ENCODE measurements at places on chromosomes 6 and 20. TPM values are rescaled to one million over a fixed set of nuclear protein-coding genes. Genes with fewer than 3 reads are reported as not detected.

The MUC22 gene
- total RNA-seq: not detected

The ASCC3 gene
- total RNA-seq: 35.7 TPM

The SIRPA gene
- total RNA-seq: 29.5 TPM

DNA sequence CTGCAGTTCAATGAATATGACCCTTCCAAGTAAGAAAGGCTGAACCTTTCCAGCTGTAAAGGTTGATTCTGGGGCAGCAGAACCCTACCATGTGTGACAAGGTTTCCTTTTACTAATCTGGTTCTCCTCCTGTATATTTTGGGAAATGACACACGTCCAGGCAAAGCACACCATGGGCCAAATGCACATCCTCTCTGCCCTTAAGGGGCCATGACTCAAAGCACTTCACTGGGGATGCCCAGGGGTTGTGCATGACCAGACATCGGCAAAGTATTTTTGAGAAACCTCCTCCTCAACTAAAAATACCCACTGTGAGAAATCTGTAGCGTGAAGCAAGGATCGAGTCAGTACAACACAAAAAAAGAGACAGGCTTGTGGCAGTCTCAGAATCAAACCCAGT is 174.7 kb downstream of the BACH2 start:
- DNase-seq: no peak

DNA sequence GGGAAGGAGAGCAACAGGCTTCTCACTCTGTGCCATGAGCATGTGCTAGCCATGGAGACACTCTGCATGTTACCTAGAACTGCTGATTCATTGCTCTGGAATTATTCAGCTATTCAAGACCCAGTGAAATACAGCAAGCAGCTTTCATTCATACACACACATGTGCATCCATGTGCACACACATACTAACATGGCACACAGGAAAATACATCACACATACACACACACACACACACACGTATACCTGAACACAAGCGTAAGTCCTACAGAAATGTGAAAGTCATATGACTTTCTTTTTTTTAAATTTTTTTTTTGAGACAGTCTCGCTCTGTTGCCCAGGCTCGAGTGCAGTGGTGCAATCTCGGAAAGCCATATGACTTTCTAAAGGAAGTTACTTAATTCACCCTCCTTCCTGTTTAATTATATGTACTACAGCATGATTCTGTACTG is 108.2 kb upstream of the NFATC2 start:
- DNase-seq: no peak

- no peak for DNase-seq
These were observed 6.7 kb downstream of the LGSN start for GRCh38 chr6:63313111-63313510.

DNA sequence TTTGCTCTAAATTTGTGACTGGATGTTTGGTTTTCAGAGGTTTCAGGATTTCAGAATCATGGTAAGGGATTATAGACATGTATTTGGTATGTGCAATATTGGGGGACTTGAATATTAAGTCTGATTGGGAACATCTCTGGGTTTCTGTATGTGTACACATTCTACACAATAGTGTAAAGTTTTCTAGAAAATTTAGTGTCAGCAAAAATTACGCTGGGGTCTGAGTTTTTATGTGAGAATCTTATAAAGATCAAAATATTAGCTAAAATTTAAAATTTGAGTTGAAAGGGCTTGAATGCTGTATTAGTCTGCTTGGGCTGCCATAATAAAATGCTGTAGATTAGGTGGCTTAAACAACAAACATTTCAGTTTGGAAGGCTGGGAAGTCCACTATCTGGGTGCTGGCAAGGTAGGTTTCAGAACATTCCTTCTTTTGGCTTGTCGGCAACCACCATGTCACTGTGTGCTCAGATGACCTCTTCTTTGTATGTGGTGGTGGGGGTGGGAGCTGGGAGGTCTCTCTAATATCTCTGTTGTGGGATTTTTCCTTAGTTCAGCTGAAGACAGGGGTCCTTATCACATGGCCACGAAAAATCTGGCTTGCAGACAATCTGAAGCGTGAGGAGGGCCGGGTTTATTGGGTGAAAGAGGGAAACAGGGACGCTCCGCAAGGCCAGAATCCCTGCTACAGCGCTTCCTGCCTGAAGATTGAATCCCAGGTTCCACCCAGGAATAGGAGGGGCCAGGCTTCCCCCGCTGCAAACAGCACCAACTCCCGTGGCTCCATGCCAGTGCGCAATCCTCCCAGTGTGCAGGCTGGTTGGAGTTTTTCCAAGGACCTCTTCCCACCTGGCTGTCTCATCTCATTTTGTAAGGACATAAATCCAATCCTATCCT is 299.7 kb downstream of the PLCB1 start:
- DNase-seq: no peak

GRCh38 chr6:158020272-158020711 is 38.6 kb downstream of the SYNJ2 start:
- DNase-seq: no peak

DNA sequence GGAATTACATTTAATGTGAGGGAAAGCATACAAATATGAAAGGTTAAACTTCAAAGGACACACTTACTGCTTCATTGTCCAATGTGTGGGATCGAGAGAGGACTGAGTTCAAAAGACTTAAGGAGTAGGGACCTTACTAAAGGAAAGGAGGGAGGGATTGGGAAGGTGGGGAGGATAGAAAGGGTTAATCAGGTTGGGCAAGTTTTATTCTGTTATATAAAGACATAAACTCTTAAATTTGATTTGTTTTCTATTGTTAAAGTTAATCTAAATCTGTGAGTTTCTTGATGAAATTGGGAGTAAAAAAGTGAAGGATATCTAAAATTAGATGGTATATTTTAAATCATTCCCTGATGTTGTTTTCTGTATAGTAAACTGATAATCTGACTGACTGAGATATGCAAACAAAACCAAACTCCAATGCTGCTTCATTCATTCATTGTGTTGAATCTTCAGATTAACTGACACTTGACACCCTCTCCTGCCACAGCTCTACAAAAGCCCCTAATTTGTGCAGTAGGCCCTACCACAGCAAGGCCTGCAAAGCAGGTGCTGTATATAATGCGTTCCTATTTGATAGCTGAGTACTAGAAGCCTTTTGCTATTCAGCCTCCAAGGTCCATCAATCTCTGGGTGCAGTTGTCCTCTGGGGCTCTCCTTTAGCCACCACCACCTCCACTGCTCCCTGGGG is 1.3 kb upstream of the UBE2J1 start:
- DNase-seq: no peak

DNA sequence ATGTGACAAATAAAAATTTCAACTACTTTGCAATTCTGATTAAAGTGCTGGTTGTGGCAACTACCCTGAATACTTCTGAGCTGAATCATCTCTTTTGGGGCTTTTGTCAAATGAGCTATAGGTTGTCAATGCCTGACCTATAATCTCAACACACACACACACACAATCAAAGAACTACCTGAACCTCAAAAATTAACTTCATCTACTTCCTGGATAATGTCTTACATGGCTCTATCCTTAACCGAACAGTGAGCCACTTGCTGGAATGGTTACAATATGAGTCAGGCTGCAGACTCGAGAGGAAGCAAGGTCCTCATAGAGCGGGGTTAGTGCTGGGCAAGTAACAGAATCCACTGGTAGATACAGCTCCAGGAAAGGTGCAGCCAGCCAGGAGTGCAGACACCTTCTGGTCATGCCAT is 70.6 kb upstream of the DST start:
- peak; percentile 35 for DNase-seq

- DNase-seq: no peak
These were observed 90.3 kb downstream of the ARHGAP18 start for GRCh38 chr6:129619579-129620233.

GRCh38 chr6:4981761-4982160 is 22.1 kb downstream of the RPP40 start:
- no peak for DNase-seq

DNA sequence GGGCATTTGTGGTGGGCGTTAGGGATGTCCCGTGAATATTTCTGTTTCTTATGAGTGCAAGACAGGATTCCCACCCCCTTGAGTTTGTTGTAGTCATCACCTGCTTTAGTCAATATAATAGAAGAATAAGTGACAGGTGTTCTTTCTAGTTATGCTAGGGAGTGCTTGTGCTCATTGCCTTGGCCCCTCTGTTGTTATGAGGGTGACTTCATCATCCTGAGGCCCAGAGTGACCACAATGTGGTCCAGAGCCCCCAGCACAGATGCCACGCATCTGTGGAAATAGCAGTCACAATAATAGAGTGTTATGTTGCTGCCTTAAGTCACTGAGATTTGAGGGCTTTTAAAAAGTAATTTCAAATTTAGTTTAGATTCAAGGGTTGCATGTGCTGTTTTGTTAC is 42.4 kb downstream of the GGTLC1 start:
- DNase-seq: no peak

DNA sequence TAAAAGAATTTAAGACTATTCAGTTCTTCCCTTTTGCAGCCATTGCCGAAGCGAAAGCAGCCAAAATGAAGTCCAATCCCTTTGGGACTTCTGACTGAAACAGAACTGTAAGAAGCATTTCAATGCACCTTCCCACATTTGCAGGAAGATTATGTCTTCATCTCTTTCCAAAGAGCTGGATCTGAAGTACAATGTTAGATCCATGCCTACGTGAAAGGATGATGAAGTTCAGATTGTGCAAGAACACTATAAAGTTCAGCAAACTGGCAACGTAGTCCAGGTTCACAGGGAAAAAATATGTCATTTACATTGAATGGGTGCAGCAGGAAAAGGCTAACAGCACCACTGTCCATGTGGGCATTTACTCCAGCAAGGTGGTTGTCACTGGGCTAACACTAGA is 6.0 kb upstream of the FILIP1 start:
- no peak for DNase-seq

- DNase-seq: no peak
These were observed 441.7 kb upstream of the JARID2 start for GRCh38 chr6:14804001-14804784.

DNA sequence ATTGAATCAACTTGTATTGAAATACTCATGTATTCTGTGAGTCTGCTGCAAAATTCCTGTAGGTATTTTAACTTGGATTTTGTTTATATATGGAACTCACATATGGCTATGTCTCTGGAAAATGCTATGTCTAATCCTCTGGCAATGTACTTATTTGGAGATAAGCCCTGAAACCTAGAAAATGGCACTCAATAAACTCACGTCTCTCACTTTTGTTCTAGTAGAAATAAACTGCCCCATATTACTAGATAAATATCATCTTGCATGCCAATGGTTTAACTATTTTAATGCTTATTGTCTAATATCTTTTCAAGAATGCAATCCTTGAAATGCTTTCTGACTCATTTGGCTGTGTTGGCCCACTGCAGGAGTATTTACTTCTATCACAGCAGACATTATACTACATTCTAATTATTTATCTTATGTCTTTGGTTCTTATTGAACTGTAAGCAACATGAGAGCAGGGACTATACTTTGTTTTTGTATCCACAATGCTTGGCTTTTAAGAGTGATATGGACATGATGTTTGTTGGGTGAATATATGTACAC is 292.2 kb upstream of the RSPO3 start:
- no peak for DNase-seq

DNA sequence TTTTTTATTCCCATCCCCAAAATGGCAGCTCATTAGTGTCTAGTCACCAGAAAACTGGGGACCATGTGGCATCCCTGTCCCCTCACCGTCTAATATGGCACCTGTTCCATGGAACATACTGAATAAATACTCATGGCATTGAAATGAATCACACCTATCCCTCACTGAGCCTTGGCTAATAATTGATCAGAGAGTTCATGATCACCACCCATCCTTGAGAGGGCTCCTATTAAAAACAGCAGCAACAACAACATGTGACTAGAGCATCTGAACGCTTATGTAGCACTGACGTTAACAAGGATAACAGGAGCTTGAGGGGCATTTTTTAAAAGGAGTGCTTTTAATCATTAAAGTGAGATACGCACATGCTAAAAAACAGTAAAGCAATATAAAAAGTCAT is 1111.6 kb upstream of the FLRT3 start:
- no peak for DNase-seq

GRCh38 chr6:159838020-159838744 is 38.1 kb downstream of the PNLDC1 start:
- DNase-seq: no peak

GRCh38 chr20:13758884-13759283 is 25.8 kb downstream of the ESF1 start:
- no peak for DNase-seq

GRCh38 chr6:36224918-36225461 is 28.4 kb downstream of the BRPF3 start:
- DNase-seq: no peak

DNA sequence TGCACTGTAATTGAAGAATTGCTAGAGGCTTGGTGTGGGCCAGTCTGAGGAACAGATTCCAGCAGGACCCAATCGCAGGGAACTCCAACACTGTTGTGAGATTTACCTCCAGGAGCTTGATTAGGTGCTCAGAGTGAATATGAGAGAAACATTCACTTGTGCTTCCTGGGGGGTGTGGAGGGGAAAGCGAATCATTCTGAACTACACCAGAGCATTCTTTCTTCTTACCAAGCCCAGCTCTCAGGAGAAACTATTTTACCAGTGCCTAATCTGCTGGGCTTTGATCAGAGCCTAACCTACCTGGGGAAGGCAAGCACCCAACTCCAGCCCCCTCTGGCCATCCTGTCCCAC is 7.4 kb upstream of the SIRPB1 start:
- no peak for DNase-seq

DNA sequence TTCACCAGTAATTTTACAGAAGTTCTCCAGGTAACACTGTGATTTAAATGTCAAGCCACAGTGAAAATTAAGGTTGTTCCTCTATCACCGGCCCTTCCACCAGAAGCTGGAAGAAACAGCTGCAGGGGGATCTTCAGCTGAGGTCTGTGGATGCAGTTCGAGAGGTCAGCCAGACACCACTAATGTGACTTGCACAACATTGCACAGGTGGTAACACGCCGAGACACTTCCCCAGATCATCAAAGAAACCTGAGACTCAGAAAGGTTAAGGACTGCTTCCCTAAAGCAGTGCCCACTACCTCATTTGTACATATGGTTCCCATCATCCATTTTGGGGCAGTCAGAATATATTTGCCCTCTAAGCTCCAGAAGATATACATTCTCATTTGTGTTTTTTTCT is 8.1 kb upstream of the SERPINB9 start:
- DNase-seq: no peak

DNA sequence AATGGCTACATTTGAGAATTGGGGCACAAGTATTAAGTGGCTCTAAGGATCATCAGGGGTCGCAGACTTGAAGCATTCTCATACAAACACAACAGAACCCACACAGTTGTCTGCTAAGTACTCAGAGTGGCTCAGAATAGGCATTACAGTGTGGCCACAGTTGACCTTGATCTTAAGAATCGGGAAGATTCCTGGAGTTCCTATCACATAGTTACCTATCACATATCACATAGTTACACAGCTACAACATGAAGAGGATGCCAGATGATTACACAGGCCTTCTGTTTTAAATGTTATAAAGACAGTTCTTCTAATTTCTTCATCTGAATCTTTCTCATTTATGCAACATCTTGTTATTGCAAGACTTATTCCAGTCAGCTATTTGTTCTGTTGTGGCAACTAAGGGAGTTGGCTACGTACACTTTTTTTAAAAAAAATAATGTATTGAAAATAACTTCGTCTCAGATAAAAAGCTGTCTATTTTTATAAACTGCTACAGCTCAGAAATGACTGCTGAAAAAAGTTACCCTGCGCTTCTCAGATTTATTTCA is 129.0 kb downstream of the REV3L start:
- no peak for DNase-seq
